ENCODE measurements at places on chromosomes 3 and 15.

DNA sequence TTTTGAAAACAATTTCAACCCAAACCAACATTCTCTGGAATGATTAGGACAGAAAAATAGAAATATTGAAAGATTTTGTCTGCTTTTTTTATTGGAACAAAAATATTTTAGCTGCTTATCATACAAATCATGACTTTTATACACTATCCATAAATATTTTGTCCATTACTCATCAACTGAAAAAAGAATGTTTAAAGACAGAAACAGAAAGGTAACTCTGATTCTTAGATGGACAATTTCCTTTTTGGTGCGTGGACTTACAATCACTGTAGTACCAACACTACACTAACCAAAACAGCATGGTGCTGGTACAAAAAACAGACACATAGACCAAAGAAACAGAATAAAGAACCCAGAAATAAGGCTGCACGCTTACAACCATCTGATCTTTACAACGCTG is 582.8 kb upstream of the CCDC54 start:
- no peak for DNase-seq

DNA sequence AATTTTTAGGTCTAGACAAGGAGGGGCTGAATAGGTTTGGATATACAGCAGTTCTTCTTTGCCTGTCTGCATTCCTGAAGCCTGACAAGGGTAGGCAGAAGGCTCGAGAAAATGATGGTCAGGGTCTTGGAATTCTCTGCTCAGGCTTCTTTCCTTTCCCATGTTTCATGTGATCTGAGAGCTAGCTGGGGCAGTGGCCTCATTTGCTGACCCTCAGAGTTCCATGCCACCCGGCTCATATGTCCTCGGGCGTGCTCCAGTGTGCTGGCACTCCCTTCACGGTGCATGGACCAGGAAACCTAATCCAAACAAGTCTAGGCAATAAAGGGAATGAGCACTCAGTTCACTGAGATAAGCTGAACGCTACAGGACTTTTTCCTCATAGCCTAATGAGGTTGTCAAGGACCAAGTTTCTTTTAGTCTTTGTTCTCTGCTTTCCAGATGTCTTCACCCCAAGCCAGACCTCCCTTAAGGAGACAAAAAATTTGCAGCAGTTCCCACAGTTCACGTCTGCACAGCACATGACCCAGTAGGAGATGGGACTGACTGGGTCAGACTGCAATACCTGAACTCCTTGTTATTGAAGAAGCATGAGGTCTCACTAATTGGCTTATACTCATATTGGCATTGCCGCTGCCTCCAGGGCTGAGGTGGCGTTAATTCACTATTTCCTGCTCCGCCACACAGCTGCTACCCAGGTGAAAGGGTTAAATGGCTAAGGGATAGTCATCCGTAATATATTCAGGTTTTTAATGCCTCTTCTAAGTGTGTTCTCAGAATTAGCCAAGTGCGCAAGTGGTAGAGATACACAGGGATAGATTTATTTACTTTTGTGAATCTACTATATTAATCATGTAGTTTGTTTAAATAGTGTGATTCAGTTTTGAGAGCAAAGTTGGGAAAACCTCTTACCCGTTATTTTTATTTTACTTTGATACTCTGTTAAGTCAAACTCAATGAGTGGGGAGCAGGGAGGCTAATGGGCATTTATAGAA is 15.3 kb upstream of the RTP4 start:
- DNase-seq: no peak

DNA sequence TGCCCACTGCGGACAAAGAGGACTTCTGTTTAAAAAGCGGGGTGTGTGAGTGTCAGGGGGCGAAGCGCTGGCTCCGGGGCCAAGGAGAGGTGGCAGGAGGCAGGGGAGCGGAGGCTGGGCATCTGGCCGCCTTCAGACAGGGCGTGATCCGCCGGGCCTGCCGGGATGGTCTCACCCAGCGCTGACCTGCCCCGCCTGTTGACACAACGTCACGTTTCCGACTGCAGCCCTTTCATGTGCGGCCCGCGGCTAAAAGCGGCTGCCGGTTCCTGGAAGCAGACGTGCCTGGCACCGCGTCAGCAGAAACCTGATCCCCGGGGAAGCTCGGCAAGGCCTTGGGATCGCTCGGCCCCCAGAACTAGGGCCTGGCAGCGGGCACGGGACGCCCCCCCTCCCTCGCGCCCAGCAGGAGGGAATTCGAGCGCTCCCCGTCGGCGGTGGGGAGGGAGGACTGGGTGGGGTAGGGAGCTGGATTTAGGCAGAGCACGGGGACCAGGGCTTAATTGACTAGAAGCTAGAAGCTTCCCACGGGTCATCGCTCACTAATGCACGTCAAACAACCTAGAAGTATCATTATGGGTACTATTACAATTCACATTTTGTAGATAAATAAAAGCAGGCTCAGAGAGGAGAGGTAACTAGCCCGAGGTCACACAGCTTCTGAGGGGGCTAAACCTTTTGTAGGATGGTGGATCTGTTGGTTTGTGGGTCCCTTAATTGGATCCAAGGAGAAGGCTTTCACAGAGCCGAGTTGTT is 7.7 kb downstream of the BHLHE40 start:
- DNase-seq: peak; percentile 91

DNA sequence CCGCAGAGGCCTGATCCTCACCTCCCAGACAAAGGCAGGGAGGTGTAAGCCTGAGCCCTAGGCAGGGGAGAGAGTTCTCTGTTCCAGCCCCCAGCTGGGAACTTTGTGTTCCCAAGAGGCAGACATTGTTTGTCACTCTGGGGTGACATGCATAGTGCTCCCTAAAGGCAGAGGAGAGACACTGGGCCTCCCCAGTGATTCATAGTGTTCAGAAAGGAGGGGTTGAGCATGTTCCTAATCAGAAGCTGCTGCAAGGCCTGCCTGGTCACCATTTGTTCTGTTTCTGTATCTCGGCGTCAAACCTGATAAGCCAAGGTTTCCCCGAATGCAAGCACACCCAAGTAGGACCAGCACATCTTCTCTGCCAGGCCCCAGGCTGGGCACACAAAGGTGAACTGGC is 24.0 kb upstream of the SLC6A6 start:
- DNase-seq: no peak

GRCh38 chr15:69562564-69562963 is 109.9 kb downstream of the RPLP1 start:
- no peak for DNase-seq

Data from CD4-positive, alpha-beta T cell treated with Interleukin-21 for 1 hour (primary cell).